ENCODE measurements at places on chromosomes 16 and 17.

- no peak for DNase-seq
Observed at GRCh38 chr17:15250135-15250860, 14.8 kb downstream of the PMP22 start.

- DNase-seq, result no peak
Observed at GRCh38 chr16:52727849-52728248, 180.9 kb upstream of the TOX3 start.

DNA sequence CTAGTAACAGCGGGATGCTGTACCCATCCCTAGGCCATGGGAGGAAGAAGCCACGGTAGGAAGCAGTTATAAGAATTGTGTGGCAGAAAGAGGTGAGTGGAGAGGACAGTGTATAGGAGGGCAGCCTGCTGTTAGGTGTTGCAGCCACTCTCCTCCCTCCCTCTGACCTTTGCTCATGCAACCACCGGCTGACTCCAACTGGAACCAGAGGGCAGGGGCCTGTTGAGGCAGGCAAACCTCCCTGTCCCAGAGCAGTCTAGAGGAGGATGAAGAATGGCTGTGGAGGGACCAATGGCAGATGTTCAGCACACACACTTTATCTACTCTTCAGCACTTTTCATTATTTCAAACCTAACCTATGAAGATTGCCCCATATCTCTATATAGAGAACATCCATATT lies 2.2 kb downstream of the TXNL4B start:
- DNase-seq, result no peak

DNA sequence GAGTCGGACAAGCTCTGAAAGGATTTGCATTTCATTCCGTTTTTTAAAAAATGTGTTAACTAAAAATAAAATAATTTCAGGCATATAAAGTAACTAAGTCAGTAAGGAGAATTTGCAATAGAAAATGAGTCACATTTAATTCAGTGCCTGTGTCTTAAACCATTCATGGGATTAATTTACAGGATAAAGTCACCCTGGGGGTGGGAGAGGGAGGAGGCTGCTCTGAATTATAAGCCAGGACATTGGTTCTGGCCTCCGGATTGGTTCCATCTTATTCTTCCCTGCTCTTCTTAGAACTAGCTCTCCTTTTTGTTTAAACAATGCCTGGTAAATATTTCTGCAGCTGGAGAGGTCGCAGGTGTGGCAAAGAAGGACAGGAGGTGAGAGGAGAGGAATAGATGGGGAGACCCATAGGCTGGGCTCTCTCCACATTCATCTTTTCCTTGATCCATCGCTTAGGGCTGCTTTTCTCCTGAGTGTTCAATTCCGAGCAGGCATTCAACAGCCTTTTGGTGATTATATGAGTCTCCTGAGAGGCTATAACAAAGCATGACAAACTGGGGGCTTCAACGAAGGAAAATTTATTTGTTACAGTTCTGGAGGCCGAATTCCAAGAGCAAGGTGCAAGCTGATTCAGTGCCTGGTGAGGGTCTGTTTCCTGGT lies 319.2 kb downstream of the PHKB start:
- no peak for DNase-seq

GRCh38 chr17:5422505-5422904 lies 2.5 kb downstream of the RPAIN start:
- DNase-seq, result no peak

DNA sequence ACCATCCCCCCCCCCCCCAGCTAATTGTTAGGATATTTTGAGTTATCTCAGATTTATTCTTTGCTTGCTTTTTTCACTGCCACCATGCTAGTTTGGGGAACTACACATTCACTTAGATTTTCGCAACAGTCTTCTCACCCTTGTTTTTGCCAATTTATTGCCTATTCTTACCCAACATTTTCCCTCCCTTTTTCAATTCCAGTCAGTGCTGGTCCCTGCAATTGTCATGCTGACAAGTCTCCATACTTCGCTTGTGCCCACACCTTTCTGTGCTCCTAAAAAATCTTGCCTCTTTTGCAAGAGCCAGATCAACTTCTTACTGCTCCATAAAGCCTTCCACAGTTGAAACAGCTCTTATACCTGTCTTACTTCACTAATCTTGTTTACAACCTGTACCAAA lies 16.3 kb downstream of the TNRC6A start:
- no peak for DNase-seq

DNA sequence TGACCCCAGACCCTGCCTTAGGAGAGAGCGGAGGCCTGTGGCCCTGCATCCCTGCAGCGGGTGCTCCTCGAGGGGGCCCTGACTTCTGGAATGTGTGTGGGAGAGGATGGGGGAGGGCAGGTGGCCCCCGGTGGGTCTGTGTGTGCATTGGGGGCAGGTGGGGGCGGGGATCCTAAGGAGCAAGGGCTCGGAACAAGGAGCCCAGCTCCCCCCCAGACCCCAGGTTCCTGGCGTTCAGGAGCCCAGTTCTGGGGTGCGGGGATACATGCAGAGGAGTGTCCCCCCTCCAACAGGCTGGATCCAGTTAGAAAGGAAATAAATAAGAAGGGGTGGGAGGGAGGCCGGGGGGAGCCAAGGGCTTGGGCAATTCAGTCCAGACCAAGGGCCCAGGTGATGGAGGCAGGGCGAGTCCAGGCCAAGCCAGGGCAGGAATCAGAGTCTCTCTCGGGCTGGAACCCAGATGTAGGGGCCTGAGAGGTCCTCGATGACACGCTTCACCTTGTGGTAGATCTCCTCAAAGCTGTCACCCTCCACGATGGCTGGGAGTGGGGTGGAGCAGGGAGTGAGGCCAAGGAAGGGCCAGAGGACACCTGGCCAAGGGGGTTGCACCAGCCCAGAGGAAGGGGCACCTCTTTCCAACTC lies 11.2 kb upstream of the ASGR1 start:
- no peak for DNase-seq

- no peak for DNase-seq
Observed at GRCh38 chr16:54153240-54153934, 133.2 kb downstream of the IRX3 start.

DNA sequence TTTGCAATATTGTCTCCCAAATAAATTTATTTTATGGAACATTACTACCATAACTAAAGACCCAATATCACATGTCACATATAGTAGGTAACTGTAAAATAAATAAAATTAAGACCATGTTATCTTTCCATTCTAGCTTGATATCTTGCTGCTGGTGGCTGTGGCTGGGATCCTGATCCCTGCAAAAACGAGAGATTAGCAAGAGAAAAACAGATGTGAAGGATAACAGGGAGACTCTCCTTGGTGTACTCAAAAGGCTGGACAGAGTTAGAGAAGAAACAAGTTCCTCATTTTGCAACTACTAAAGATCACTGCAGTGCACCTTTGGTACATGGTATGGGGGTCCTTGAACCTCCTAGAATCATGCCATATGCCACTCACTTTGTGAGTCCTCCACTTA lies 49.7 kb downstream of the ARHGAP27 start:
- DNase-seq, result no peak

GRCh38 chr17:30253312-30253711 lies 17.8 kb upstream of the SLC6A4 start:
- DNase-seq, result no peak

GRCh38 chr17:14921936-14922335 lies 343.2 kb downstream of the PMP22 start:
- no peak for DNase-seq

DNA sequence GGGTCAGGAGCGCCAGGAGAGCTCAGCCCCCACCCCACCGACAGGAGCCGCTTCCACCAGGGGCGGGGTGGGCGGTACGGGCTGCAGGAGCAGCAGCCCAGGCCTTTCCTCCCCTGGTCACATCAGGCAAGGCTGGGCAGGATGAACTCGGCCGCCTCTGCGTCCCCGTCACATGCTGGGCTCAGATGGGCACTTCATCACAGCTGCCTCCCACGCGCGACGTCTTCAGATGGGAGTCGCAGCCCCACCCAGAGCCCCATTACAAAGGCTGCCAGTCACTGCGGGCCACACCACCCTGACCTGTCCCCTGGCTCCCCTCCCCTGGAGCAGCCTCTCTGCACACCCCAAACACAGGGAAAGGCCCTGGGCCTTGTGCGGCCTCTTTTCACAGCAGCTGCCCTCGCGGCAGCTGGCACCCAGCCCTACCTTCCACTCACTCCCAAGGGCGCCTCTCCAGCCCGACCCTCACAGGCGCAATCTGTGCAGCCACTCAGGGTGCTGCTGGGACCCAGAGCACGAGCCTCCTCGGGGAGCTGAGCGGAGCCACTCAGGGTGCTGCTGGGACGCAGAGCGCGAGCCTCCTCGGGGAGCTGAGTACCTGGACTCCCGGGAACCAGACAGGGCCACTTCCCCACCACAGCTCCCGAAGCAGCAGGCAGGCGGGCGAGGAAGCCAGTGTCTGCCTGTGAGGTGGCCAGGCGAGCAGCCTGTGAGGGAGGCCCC lies 4.7 kb downstream of the ZNF598 start:
- no peak for DNase-seq

GRCh38 chr17:32503251-32504165 lies 16.7 kb downstream of the CDK5R1 start:
- DNase-seq, result no peak

DNA sequence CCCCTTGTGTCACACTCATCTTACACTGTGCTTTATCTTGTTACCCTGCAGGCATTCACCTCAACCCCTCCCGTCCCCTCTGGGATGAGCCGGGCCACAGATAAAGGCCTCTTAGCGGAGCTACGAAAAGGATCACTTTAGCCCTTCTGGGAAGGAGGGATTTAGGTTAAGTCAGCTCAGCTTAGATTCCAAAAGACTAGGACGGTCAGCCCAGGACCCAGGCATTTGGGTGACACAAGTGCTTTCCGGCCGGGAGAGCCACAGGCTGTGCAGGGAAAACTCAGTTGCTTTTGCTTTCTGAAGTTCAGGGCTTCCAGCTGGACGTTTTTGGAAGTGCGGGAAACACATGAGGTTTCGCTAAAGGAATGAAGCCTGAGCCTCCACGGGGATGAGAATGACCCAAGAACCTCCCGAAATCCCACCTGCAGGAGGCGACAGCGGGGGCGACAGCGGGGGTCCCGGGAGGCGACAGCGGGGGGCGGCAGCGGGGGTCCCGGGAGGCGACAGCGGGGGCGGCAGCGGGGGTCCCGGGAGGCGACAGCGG lies 11.6 kb upstream of the METRNL start:
- no peak for DNase-seq
